ENCODE measurements at places on chromosomes 11 and 22.

- DNase-seq: no peak
Observed at GRCh38 chr11:8233691-8234424, 29.8 kb downstream of the LMO1 start.

DNA sequence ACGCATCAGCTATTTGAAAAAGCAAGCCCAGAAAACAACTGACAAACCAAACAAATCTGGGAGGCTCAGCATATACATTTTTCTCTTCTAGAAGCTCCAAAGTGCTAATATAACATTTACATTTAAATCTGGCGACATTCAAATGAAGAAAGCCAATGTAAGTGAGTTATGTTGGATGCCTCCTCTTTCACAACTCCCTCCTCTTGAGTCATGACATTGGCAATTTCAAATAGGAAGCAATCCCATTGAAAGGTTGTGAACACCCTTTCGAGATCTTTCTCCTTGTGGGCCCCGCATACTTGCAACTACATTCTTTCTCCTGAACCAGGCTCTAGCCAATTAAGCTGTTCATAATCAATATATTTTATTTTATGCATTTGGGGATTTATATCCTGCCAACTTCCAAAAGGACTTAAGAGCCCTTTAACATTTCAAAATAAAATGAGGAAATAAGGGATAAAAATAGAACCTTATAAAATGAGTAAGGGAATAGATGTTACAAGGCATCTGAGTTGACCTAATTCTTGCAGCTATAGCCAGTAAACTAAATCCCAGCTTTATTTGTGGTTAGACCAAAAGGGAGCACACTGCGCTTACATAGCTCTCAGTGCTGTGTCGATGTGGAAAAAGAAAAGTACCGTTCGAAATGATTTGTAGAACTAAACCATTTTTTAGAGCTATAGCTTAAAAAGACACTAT, 129.5 kb upstream of the SESN3 start:
- DNase-seq: no peak

DNA sequence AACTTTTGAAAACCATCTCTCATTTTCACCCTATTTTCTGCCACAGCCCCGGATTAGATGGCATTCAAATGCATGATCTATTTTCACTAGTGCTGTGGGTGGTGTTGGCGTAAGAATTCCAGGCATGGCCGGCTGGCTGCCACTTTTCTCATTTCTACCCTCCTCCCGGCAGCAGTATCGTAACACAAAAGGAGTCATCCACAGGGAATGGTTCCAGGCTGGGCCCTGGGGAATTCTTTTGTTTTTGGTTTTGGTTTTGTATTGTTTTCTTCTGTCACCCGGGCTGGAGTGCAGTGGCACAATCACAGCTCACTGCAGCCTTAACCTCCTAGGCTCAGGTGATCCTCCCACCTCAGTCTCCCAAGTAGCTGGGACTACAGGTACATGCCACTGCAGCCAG, 13.8 kb downstream of the JAML start:
- no peak for DNase-seq

- DNase-seq: no peak
Observed at GRCh38 chr11:914747-915501, 4.3 kb upstream of the CHID1 start.

GRCh38 chr11:44781655-44782054, 54.9 kb downstream of the TSPAN18 start:
- no peak for DNase-seq

- no peak for DNase-seq
Observed at GRCh38 chr22:23057331-23057730, 13.0 kb upstream of the GNAZ start.

DNA sequence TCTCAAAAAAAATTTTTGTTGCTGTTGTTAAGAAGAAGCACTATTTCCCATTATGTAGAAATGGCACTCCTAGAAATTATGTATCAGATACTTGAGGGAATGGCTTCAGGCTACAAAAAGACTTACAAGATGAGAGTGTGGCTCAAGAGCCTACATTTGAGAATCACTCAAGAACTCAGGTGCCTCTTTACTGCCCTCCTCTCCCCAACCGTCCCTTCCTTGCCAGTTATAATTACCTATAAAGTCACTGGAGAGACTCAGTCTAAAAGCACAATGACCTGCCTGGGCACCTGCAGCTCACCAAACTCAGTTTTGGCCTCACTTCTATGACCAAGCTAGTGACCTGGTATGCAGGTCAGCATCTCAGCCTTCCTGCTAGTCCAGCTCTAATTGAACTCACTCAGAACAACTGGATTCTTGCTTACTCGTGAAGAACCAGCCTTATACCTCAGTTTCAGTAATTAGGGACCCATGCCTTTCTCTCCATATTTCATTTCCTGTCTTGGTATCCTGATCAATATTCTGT, 41.9 kb upstream of the PPP2R1B start:
- DNase-seq: no peak

- peak; percentile 31 for DNase-seq
Observed at GRCh38 chr11:66891851-66892660, 35.2 kb downstream of the LRFN4 start.

DNA sequence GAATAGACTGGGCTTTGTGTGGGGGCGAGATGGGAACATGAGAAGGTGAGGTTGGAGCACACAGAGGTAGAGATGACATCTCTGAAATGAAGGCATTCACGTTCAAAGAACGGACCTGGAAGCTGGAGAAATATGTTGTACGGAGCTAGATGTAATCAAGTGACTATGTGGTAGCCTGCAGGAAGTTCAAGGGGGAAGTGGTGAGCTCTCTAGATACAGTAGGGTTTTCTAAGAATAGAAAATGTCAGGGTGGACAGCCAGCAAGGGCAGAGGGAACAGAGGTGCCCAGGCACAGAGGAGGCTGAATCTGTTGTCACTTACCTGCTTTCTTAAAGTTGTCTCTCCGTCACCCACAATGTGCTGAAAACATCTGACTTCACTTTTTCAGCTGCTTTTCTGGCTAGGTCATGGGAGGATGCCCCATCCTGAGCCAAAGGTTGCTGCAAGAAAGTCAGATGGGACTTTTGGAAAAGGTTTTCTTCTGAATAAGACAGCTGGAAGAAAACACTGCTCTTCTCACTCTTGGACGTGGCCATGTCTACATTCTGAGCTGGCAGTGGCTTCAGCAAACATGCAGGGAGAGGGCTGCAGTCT, 171.5 kb upstream of the B3GAT1 start:
- no peak for DNase-seq

DNA sequence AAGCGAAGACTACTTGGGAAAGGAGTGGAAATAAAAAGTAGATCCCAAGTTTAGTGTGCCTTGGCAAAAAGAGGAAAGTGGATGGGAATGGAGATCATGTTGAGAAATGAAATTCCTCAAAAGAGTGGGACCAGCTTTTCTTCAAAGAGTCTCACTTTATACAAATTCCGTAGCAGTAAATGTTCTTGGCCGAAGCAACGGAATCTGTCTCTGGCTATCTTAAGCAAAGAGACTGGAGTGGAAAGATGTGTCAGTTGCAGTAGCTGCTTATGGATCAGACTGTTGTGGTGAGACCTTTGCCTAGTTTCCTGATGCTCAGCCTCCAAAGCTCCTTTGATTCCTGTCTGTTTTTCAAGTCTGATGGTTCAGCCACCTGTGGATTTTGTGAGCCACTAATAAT, 73.6 kb downstream of the CSTPP1 start:
- DNase-seq: no peak

DNA sequence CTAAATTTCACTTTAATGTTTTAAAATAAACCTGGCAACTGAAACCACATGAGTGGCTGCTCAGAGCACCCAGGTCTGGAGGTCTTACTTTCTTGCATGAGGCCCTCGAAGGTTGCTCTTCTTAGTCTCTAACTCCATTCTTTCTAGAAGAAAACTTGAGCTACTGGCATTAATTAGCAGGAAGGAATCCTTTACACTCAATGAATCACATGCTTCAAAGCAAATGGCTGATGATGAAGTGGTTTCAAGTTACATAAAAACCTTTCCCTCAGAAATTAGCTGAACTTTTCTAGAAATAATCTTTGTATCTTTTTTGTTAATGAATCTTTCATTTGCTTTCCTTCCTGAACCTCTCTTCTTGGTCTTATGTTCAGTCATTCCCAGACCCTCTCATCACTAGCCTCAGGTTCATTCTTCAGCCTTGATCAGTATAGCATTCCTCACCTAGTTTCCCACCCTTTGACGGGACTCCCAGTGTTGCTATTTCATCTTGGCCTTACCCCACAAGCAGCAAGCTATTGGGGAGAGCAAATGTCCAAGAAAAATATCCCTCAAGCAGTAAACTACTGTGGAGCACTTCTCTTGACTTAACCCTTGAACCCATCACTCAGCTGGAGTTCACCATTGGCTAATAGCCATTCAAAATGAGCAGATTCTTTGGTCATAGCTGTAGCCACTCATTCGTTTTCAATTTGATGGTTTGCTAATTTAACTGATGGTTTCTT, 75.1 kb downstream of the INSC start:
- DNase-seq: no peak

DNA sequence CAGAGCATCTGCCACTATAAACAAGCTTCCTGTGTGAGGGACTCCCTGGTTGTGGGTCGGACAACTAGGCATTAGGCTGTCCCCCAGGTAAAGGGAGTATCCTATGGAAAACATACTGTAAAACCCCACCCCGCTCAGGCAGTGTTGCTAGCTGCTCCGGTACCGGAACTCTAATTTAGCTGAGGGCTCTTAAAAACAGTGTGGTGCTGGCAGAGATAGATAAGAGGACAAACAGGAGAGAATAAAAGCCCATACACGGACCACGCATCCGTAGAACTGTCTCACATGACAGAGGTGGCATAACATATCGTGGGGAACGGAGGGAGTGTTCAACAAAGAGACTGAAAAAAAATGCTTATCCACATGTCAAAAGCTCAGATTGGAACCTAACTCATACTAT, 3.4 kb upstream of the MOGAT2 start:
- DNase-seq: no peak

DNA sequence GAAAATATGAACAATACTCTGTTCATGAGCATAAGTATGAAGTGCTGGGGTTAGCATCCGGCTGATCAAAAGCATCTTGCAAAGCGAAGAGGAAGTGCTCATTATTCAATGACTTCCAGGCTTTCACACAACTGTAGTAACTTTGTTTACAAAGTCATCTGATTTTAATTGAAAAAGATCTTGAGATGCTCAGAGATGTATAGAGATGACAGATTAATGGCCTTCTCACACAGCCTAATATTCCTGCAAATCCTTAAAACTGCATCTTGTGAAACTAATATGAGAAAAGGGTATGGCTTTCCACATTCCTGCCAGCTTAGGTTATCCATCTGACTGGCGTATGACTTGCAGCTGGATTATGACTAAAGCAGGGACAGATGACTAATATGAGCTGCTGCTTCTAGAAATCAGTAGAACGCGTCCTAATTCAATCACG, 125.4 kb downstream of the CASP12 start:
- no peak for DNase-seq

- no peak for DNase-seq
Observed at GRCh38 chr11:4388221-4388620, 5.3 kb downstream of the TRIM21 start.

DNA sequence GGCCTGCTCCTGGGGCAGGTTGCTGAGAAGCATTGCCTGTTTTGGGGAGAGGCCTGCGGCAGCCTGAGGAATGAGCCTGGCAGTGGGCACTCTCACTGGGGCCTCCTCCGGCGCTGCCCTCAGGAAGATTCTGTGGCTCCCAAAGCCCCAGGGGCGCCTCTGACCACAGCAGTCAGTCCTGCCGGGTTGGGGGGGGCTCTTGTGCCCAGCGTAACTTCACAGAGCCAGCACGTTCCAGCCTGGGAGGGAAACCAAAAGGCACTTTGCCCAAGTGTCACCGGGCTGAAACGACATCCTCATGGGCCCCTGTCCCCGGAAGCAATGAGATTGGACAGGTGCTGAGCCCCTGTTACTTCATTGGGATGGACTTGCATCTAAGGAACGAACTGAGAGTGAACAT, 4.3 kb upstream of the LRP5 start:
- no peak for DNase-seq

GRCh38 chr11:56013805-56014204, 13.6 kb upstream of the OR5AS1 start:
- DNase-seq: no peak

DNA sequence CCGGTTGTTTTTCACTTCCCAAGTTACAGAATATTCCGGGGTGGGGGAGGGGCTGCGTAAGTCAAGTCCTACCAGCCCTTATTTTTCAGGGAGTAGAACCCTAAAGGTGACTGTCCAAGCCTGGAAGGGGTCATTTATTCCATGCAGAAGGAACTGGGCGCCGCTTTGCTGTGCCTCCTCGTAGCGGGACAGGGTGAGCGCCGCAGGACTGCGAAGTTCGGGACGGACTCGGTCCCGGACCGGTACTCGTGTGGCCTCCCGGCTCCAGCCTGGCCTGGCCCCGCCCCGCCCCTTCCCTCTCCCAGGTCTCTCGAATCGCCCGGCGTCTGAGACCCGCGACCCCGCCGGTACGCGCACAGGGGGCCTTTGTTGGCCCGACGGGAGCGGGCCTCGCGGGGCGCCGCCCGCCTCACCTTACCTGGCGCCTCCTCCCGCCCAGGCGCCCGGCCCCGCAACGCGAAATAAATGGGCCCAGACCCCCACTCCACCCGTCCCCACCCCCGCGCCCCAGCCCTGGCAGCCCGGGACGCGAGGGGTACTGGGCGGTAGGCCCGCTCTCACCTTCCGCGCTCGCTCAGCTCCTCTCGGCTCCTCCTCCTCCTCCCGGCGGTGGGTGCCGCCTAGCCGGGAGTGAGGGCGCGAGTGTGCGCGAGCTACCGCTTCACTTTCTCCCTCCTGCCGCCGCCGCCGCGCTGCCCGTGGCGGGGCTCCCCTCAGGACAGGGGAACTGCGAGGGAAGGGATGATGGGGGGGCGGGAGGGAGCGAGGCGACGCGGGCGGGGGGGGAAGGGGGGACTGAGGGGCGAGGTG, 698 bp downstream of the PAK1 start:
- peak; percentile 58 for DNase-seq

- no peak for DNase-seq
Observed at GRCh38 chr22:35229865-35230264, 27.4 kb upstream of the HMGXB4 start.

GRCh38 chr22:45533703-45534102, 31.0 kb downstream of the FBLN1 start:
- no peak for DNase-seq

DNA sequence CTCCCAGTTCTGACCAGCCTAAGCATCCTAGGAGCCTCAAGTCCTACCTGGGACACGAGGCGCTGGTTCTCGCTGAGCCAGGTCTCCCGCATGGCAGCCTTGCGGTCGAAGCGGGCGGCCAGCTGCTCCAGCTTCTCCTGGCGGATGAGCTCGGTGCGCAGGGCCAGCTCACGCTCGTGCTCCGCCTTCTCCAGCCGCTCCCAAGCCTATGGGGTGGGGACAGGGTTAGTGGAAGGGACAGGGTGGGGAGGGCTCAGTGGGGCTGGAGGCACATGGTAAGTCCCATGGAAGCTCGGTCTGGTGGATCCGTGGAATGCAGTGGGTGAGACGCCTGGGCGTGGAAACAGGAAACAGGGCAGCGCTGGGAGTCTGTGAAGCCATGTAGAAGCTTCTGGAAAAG, 20.9 kb downstream of the SPTBN2 start:
- DNase-seq: no peak

GRCh38 chr11:8719211-8719649, 36.6 kb downstream of the RPL27A start:
- DNase-seq: no peak

DNA sequence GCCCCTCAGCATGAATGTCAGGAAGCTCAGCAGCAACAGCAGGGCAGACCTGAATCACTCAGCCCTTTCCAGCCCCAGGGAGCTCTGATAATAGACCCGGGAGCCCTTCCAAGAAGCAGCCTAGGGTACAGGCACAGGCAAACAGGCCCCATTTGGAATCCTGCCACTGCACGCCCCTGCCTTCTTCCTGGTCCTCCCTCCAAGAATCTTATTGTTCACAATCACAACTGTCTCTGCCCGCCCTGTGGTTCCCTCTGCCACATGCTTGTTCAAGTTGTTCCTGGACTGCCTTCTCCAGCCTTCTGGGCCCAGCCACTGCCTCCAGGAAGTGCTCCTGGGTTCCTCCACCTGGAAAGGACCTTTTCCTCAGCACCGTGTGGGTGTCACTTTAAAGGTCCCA, 54.6 kb downstream of the LRRC32 start:
- DNase-seq: peak; percentile 9
